ENCODE measurements at places on chromosomes 6 and 20.

DNA sequence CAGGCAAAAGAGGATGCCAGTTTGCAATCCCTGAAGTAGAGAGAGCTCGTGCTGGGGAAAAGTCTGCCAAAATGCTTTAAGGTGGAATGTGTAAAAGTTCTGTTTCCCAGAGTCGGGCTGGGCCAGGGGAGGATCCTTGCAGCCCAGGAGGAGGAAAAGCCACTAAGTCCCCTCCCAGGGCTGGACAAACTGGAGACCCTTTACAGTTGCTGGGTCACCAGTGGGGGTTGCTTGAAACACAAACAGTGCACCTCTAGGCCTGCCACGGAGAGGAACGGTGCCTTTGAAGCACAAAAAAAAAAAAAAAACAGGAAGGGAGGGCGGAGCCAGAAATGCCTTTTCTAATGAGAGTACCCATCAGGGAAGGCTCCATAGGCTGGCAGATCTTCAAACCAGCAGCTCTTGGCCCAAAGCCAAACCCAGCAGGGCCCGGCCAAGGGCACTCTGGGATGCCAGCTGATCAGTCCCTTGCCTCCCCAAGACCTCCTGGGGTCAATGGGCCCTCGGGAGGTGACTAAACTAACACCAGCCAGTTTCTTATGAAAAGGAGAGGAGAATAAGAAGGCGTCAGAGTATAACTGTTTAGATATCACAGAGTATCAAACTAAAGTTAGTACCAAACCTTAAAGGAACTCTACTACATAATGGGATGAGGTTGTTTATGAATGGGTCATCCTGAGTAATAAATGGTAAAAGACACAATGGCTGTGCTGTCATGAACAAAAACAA, 23.7 kb downstream of the HLA-A start:
- DNase-seq, result peak; percentile 33

DNA sequence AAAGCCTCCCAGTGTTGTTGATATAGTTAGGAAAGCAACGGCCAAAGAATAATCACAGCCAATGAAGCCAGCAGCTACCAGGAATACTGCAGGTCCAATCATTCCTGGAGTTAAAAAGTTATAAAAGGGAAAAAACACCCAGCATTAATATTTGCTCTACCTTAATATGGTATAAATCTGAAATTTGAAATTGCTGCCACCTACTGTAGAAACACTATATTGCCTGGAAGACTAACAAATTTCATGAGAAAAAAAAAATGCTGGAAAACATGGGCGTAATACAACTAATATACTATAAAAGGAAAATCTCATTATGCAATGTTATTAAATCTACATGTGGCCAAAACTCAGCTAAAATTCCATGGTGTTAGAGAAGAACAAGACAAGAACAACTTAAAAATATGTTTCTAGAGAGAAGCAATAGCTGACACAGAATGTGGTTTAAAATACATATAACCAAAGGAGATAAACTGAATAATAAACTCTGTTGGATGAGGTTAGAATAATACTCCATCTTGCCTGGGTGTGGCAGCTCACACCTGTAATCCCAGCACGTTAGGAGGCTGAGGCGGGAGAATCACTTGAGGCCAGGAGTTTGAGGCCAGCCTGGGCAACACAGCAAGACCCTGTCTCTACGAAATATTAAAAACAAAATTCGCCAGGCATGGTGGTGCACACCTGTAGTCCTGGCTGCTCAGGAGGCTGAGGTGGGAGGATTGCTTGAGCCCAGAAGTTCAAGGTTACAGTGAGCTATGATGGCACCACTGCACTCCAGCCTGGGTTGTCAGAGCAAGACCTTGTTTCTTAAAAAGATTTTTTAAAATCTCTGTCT, 43.1 kb downstream of the SLC17A5 start:
- no peak for DNase-seq

GRCh38 chr6:9380568-9380967, 945.2 kb upstream of the SLC35B3 start:
- no peak for DNase-seq

GRCh38 chr6:105492706-105493673, 90.1 kb upstream of the PREP start:
- no peak for DNase-seq

- no peak for DNase-seq
Measured at GRCh38 chr20:31707994-31708735, 14.5 kb downstream of the BCL2L1 start.

GRCh38 chr6:163718537-163718936, 304.0 kb downstream of the QKI start:
- no peak for DNase-seq

DNA sequence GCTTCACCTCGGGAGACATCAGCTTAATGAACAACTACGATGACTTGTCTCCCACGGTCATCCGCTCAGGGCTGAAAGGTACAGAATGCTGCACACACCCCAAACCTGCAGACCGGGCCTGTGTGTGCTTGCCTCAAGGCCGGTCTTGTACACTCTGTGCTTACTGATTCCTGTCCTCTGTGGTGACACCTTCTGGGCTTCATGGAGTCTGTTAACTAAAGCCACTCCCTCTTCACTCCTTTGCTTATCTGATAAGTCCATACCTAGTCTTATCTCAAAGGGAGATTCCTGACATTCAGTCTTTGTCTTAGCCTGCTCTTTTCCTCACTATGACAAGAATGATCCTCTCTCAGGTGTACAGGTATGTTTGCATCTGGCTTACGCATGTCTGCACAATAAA, 107.7 kb upstream of the TMEM181 start:
- no peak for DNase-seq

DNA sequence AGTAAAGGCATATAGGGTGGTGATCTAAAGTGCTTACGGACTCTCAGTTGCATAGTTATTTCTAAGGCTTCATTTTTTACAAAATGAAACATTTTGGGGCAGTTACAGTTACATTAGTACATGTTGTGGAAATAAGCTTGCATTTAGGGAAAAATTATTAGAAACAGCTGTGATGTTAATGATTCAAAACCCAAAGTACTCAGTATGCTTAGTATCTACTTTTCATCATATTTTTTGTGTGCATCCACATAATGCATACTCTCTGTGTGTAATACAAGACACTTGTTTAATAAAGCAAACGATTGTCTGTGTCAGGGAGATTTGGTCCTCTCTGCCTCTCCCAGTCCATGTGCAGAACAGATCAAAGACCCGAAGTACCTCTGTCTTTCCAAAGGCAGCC, 11.4 kb upstream of the TBX18 start:
- DNase-seq, result no peak

GRCh38 chr6:14925025-14925698, 320.7 kb upstream of the JARID2 start:
- no peak for DNase-seq

DNA sequence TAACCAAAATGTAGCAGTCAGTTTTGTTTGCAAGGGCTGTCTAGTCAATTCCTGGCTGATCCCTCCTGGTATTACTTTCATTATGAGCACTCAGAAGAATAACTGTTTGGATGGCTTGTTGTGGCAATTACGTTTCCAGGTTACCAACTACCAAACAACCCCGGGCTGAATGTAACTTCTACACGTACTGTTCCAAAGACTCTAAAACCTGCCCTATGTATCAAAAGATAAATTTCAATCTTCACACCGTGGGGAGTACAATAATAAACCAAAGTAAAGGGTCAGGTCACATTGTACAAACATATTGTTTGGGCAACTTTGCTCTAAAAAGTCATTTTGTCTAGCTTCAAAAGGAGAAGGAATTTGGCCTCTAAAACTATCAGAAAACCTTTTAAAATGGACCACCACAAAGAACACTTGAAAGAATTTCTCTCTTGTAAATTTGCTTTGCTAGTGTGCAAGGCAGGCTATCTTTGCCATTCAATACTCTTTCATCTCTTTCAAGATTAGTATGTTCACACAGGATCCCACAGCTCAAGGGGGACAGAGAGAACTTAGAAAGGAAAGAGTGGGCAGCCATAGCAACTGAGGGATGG, 27.6 kb downstream of the DCDC2 start:
- DNase-seq, result no peak

GRCh38 chr6:140932909-140933308, 1199.8 kb upstream of the GJE1 start:
- no peak for DNase-seq

GRCh38 chr20:5215672-5216304, 89.0 kb downstream of the CDS2 start:
- no peak for DNase-seq

DNA sequence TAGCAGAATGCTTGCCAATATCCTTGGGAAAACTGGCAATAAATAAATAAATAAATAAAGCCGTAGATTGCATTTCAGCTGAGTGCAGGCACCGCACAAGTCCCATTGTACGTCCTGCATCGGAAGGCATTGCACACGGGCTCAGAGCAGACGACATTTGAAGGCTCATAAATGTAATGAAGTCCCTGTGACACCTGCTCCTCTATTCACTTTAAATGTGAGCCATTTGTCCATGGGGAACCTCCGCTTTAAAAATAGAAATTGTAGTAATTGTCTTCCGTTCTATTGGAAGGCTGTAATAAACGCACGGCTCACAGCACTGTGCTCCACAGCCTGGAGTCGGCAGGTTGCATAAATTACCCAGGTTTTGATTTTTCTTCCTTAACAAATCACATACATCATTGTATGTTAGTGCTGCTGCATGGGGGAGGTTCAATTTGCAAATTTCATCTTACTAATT, 32.6 kb downstream of the MYT1 start:
- no peak for DNase-seq

DNA sequence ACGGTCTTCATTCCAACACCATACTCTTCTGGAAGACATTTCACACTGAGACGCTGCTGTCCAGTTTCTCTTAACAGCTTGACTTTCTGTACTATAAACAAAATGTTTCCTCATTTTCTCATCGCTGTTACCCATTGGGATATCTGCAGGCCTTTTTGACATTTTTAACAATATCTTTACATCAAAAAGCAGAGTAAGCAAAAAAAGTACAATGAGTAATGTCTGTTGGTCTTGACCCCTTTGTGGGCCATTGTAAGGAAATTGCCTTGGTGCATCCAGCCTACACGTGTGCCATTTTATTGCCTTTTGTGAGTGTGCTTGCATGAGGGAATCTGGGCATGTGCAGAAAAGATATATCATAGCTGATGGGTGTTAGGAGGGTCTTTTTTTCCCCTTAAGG, 129.1 kb upstream of the MANEA start:
- no peak for DNase-seq

- no peak for DNase-seq
Measured at GRCh38 chr6:21590346-21590745, 3.2 kb upstream of the SOX4 start.

DNA sequence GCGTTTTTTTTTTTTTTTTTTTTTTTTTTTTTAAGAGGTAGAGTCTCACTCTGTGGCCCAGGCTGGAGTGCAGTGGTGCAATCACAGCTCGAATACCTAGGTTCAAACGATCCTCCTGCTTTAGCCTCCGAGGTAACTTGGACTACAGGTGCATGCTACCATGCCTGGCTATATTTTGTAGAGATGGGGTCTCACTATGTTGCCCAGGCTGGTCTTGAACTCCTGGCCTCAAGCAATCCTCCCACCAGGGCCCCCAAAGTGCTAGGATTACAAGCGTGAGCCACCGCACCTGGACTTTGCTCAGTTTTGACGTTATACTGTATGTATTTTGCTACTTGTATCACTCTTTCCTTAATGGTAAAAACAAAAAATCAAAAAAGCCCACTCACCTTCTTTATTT, 101.5 kb upstream of the ZNFX1 start:
- no peak for DNase-seq

DNA sequence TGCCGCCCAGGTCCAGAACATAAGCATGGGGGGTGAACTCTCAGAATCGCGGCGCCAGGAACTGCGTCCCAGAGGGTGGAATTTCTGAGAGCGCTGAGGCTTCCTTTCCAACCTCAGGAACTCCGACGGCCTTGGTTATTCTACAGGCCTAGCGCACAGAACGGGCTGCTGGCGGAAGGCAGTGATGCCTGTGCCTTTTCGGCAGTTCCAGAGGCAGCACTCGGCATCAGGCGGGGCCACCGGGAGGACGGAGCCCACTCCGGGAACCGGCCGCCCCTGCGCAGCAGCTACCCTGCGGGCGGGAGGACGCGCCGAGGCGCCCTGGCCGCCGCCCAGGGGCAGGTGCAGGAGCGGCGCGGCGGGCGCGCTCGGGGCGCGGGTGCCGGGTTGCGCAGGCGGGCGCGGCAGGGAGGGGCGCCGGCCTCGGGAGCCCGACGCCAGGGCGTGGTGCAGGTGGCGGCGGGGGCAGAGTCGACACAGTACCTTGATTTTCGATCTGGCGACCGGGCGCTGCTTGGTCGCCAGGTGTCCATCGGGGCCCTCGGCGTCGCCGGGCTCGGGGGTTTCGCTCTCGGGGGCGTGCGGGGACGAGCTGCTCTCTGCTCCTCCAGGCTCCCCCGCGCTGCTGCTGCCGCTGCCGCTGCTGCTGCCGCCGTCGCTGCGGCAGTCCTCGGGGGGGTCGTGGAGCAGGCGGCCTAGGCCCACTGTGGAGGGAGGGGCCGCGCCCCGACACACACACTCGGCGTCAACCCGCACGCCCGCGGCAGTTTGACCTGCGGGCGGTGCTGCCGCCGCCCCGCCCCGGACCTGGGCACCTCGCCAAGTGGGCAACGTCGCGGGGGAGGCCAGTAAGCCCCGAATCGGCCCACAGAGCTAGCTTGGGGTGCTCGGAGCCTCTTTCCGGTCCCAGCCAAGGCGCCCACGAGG, 1.3 kb downstream of the OVOL2 start:
- no peak for DNase-seq

GRCh38 chr20:53905019-53905819, 165.2 kb downstream of the BCAS1 start:
- no peak for DNase-seq

- no peak for DNase-seq
Measured at GRCh38 chr20:24147961-24148360, 159.4 kb upstream of the GGTLC1 start.

- DNase-seq, result no peak
Measured at GRCh38 chr6:137820952-137821351, 46.1 kb upstream of the TNFAIP3 start.

DNA sequence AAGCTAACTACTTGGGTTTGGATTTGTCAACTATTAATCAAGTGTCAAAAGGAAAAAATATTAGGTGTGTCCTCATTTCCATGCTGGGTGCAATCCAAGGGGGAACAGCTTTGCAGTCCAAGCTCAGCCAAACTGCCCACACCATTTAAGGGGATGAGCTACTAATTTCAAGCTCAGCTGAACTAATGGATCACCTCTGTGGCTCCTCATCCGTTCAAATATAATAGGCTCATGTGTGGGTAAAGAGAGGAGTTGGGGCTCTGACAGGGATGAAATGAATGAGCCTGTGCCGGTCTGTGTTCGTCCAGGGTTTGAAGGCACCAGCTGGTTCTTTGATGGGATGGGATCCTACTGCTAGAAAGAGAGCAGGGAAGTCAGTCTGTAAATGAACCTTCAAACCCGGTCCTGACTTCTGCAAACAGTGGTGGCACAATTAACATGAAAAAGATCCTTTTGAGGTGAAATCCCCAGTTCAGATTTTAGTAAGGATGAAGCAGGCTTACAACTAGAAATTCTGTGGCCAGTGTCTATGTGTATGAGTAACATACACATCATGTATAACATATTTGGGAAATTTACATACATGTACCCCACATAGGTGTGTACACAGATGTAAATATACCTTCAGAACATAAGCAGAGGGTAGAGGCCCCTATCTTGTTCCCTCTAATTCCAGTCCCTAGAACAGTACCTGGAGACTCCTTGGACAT, 41.9 kb downstream of the TTI1 start:
- no peak for DNase-seq

Data from activated CD4-positive, alpha-beta T cell treated with anti-CD3 and anti-CD28 coated beads for 1 hour (primary cell).